ENCODE measurements at places on chromosomes 7 and 10. TPM values are rescaled to one million over a fixed set of nuclear protein-coding genes. Genes with fewer than 3 reads are reported as not detected.

GRCh38 chr10:71128311-71128980 is 83.9 kb upstream of the UNC5B start:
- no peaks in the 10 kb centered on the region for H3K36me3 ChIP-seq
- DNase-seq, result no peak
- H3K4me3 ChIP-seq, result no peak overlapping the region
- H3K27me3 ChIP-seq, result no peaks in the 10 kb centered on the region

DNA sequence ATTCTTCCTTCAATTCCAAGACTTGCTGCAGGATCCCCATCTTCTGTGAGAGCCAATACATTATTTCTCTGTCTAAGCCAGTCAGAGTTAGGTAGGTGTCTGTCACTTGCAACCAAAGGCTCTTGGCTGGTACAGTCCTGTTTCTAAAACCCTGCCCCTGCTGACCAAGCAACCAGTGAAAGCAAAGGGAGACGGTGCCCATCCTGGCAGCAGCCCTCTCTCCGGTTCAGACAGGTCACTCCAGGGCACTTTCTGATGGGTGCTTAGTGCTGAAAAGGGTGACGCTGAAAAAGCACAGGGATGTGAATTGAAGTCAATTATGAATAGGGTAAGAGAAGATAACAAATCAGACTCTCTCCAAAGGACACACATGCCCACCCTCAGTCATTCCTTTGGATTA is 37.5 kb downstream of the SPOCK2 start:
- no peaks in the 10 kb centered on the region for H3K27me3 ChIP-seq
- peaks cover 5% of the 10 kb centered on the region for H3K4me1 ChIP-seq
- H3K4me3 ChIP-seq, result no peak overlapping the region
- DNase-seq, result no peak
- H3K36me3 ChIP-seq, result no peaks in the 10 kb centered on the region

GRCh38 chr7:155752756-155753445 is 59.4 kb downstream of the SHH start:
- H3K4me1 ChIP-seq, result peaks cover 45% of the 10 kb centered on the region
- no peaks in the 10 kb centered on the region for H3K36me3 ChIP-seq
- H3K27ac ChIP-seq, result no peak overlapping the region
- no peaks in the 10 kb centered on the region for H3K27me3 ChIP-seq
- no peak overlapping the region for H3K4me3 ChIP-seq

DNA sequence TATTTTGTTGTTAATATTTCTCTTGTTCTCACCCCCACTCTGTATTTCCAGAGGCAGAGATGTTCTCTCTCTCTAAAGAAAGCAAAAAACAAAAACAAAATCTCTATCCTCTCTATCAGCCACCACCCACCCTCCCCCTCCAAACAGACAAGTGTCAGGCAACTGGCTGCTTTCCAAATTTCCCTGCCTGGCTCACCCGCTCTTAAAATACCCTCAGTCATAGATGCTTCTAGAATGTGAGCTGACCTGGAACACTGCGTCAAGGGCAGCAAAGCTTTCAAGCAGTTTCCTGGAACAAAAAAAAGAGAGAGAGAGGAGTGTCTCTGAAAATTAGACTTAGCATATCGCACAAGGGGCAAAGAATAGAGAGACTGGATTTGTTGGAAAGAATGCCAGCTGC is 341.0 kb upstream of the ZMIZ1 start:
- no peak for DNase-seq
- H3K36me3 ChIP-seq, result no peaks in the 10 kb centered on the region
- H3K4me3 ChIP-seq, result no peak overlapping the region
- no peak overlapping the region for H3K27ac ChIP-seq
- no peaks in the 10 kb centered on the region for H3K27me3 ChIP-seq
- H3K4me1 ChIP-seq, result peaks cover 5% of the 10 kb centered on the region

DNA sequence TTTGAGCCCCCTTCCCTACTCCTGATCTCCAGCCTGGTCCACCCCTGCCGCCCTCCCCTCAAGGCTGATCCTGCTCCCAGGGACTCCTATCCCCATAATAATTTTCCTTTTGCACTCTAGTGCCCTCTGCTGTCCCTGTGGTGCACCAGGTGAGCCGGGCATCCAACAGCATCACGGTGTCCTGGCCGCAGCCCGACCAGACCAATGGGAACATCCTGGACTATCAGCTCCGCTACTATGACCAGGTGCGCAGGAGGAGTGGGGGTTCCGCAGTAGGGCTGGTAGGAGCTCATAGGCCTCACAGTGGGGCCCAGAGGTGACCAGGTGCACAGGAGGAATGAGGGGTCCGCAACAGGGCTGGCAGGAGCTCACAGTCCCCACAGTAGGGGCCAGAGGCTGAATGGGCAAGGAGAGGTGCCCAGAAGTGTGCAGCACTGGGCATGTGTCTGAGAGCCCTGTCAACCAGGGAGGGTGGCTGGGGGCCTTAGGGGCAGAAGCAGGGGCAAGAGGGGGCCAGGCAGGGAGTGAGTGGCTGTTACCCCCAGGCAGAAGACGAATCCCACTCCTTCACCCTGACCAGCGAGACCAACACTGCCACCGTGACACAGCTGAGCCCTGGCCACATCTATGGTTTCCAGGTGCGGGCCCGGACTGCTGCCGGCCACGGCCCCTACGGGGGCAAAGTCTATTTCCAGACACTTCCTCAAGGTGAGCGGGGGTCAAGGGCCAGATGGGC is 11.7 kb downstream of the EPHB6 start:
- no peak overlapping the region for H3K27ac ChIP-seq
- no peaks in the 10 kb centered on the region for H3K4me1 ChIP-seq
- H3K27me3 ChIP-seq, result no peaks in the 10 kb centered on the region
- DNase-seq, result peak; percentile 63

DNA sequence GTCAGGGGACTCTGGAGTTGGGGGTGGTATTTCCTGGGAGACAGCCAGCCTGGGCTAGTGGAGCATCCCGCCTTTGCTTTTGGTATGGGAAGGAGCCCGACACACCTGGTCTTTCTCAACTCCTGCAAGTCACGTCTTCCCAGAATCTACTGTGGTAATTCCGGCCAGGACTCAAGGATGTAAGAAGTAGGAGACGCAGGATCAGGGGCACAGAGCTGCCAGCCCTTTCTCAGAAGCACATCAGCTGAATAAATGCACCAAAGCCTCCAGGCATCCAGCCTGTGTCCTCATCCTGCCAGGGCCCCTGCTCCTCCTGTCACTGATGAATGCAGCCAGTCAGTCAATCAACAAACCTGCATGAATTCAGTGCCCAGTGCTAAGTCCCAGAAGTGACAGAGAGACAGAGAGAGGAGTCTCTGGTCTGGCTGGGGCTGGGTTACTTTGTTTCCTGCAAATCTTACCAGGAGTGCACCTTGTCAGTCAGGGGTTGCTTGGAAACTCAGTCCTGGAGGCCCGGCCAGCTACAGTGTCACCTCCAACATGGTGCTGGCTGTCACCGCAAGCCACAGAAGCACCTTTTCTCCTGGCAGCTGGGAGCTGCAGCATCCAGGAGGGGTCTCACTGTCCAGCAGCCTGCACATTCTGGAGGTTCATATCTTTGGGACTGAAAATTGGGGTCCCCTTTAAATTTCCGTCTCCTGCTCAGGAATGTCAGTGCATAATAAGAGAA is 101.8 kb downstream of the PTPRE start:
- peaks cover 9% of the 10 kb centered on the region for H3K4me1 ChIP-seq
- H3K4me3 ChIP-seq, result no peak overlapping the region
- no peaks in the 10 kb centered on the region for H3K36me3 ChIP-seq
- no peak for DNase-seq

DNA sequence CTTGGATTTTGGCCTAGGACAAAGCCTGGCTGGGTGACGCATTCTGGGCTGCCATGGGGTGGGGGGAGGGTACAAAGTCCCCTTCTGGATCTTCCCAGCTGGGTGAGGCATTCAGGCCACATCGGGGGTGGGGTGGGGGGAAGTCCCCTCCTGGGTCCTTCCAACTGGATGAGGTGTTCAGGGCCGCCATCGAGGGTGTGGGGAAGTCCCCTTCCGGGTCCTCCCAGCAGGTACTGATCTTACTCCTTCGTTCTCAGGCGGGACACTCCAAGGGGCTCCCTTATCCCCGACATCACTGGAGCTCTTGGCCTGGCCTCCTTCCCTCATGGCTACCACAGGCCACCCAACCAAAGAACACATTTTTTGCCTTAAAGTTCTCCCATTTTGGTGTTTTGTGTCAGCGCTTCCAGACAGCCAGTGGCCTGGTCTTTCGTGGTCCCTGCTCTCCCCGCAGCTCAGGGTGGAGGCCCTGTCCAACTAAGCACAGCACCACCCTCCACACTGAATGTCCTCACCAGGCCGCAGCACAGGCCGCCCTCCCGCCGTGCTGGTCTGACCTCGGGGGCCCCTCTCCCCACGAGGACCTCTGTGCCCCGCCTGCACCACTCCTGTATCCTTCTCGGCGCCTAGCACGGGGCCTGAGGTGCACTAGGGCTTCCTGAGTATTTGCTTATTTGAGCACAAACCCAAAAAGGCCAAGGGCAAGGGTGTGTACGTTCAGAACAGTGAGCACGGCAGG is 38.5 kb downstream of the EN2 start:
- no peak overlapping the region for H3K27ac ChIP-seq
- H3K27me3 ChIP-seq, result no peaks in the 10 kb centered on the region
- no peaks in the 10 kb centered on the region for H3K36me3 ChIP-seq
- DNase-seq, result no peak
- H3K4me1 ChIP-seq, result no peaks in the 10 kb centered on the region
- H3K4me3 ChIP-seq, result no peak overlapping the region

KCNIP2 gene
- total RNA-seq, result 1.8 TPM

- no peaks in the 10 kb centered on the region for H3K36me3 ChIP-seq
- H3K4me1 ChIP-seq, result no peaks in the 10 kb centered on the region
- H3K27me3 ChIP-seq, result no peaks in the 10 kb centered on the region
- no peak overlapping the region for H3K27ac ChIP-seq
- no peak overlapping the region for H3K4me3 ChIP-seq
Measured at GRCh38 chr10:107666214-107666613, 501.7 kb upstream of the SORCS1 start.

DNA sequence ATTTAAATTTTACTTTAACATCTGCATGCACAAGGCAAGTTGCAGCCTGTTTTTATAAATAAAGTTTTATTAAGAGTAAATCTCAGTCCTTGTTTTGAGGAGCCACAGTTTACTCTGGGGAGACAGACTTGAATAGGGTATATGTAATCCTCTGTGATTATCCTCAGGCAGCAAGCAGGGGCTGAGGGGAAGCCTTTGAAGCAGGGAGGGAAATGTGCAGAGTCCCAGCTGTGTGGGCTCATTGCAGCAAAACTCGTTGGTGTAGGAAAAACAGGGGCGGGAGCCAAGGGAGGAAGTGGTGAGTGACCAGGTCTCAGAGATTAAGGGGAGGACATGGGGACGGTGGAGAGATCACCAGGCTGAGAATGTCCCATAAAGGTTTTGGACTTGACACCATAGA is 34.3 kb upstream of the SMC3 start:
- H3K27ac ChIP-seq, result no peak overlapping the region
- DNase-seq, result no peak
- no peaks in the 10 kb centered on the region for H3K36me3 ChIP-seq
- H3K27me3 ChIP-seq, result peaks cover 3% of the 10 kb centered on the region
- no peak overlapping the region for H3K4me3 ChIP-seq
- peaks cover 6% of the 10 kb centered on the region for H3K4me1 ChIP-seq

- no peak overlapping the region for H3K27ac ChIP-seq
- H3K36me3 ChIP-seq, result no peaks in the 10 kb centered on the region
- H3K4me3 ChIP-seq, result no peak overlapping the region
- peaks cover 4% of the 10 kb centered on the region for H3K27me3 ChIP-seq
Measured at GRCh38 chr7:148289630-148290029, 300.9 kb upstream of the C7orf33 start.

ADAM22 gene
- total RNA-seq, result 3.6 TPM

ADAM12 gene
- total RNA-seq, result under 0.01 TPM
